ENCODE measurements at places on chromosomes 4 and X.

DNA sequence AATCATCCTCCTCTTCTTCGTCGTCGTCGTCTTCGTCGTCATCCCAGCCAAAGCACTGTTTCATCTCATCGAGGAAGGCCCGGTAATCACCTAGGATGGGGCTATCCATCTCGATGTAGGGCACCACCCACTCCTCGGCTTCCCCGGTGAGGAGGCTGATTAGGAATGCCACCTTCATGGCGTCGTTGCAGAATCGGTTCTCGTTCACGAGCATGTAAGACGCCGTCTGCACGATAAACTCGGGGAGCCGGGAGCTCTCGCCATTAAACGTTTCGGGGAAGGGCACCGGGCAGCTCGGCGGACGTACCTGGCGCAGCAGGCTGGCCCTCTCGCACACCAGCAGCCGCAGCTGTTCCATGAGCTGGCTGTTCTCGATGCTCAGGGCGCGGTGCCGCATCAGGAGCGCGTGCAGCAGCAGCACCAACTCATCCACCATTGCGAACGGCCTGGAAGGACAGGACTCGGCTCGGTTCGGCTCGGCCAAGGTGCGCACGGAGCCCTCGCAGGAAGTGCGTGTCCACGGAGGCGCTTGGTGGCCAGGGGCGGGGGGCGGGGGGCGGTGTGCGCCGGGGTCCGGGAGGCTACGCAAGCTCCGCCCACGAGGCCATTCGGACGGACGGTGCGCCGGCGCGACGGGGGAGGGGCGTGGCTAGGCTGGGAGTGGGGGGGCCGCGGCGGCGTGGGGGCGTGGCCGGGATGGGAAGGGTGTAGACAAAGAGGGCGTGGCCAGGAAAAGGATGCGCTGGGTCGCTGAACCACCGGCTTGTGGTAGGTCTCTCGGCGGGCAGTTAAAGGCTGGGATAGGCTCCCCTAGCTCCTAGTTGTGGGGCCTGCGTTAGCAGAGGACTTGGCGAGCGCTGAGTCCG lies at the start of gene LDOC1:
Gene LDOC1, minus strand, starts transcription at position 544 of the 866 bp plus-strand sequence. Its CDS starts 108 bp downstream, at position 436.
- DNase-seq: no peak

DNA sequence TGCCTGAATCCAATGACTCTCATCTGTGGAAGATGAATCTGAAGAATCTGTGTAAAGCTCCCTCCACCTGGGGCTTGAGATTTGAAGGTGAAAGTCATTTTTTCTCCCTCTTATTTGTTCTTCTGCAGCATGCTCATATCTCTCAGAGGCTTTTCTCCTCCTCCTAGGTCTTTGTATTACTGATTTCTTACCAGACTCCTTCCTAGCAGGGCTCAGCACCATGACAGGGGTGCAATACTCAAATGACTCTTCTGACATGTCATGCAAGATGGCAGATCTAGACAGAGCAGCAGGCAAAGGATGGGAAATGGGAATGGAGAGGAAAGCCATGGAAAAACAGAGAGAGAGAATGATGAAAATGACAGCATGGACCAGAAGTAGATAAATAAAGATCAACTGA lies 118.3 kb downstream of the TMA16 start:
- no peak for DNase-seq

- no peak for DNase-seq
Observed at GRCh38 chrX:14920196-14920595, 47.0 kb downstream of the MOSPD2 start.

DNA sequence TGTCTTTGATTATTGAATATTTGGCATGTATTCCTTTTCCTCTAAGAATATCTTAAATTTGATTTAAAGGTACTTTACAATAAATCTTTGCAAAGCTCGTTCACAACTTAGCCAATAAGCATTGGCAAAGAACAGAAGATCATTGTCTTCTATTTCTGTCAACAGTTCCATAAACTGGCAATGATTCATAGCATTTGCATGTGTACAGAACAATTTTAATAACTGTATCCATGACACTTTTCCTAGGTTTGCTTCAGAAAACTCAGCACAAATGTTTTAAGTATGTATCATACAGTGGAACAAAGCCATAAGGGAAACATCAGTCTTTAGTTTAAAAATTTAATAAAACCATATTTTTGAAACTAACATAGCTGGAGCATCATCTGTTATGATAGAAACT lies 462.7 kb upstream of the RPS6KA3 start:
- DNase-seq: no peak

DNA sequence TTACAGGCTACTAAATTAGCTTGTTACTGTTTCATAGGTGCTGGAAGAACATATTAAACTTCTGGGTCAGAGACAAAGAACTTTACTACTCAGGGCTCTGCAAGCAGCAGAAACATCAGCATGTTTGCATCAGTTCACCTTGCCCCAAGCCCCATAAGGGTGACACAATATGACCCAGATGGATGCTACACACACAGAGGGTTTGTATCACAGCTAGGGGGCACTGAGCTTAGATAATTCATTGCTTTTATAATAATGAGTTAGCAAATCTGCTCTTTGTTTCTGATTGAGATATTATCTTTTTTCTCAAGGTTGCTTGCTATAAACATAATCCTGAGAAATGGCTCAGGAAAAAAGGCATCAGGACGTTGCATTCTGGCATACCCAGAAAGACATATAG lies 4.8 kb upstream of the SYNPO2 start:
- no peak for DNase-seq

DNA sequence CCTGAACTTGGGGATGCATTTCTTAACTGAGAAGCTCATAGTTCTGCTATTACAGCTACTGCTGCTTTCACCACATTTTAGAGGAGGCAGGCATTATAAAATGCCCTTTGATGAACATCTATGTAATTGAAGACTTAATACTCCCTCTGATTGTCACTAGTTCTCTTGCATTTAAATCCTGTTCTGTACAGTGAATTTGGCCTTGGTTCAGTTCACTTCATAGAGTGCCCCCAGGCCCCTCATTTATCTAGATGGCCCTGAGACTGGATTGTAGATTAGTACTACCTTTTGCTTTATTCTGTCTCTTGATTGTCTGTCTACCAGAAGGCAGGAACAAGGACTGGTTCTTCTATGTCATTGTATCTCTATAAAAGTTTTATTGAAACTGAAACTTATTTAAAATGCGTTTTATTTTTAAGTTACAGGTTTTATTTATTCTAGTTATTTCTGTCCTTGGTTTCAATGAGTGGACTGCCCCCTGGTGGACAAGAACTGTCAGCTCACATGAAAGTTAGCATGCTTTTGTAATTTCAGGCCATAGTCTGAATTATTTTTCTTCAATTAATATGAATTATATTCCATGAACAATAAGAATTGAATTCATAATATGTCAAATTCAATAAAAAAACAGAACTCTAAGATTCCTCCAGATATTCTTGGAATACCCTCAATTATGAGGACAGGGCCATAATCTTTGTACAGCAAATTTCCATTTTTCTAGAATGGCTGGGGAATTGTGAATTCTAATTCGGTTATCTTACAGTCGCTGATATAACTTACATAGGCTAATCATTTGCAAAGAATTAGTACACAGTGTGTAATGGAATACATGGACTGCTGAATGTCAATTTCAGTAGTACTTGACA lies 47.2 kb upstream of the TMEM33 start:
- no peak for DNase-seq

DNA sequence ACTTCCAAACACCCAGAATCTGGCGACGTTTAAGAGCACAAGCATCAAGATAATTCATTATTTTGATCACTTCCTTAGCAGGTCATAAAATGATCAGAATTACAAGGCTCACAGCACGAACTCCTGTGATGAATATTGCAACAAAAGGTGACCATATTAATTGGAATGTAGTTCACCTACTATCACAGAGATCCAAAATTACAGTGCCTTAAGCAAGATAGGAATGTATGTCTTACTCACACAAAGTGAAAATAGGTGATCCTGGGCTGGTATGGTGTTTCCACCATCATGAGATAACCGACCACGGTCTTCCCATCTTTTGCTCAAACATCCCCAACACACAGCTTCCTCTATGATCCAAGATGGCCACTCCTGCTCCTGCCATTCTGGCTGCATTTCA lies 131.2 kb downstream of the SCFD2 start:
- DNase-seq: no peak

DNA sequence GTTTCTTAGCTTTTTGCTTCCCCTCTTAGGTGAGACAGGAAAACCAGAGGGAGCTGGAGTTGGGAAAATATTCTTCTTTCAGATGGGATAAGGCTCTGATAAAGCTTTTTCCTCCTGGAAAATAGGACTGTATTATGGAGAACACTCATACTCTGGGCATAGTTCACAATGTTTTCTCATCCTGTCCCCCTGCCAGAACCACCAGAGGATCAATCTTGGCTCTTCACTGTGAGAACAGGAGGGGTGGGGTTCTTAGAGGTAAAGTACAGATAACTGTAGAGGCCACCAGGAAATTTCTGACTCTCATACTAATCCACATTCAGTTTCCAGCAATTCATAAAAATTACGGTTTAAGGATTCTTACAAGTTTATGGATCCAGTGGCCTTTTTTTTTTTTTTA lies 661.8 kb upstream of the MAGEB2 start:
- no peak for DNase-seq

DNA sequence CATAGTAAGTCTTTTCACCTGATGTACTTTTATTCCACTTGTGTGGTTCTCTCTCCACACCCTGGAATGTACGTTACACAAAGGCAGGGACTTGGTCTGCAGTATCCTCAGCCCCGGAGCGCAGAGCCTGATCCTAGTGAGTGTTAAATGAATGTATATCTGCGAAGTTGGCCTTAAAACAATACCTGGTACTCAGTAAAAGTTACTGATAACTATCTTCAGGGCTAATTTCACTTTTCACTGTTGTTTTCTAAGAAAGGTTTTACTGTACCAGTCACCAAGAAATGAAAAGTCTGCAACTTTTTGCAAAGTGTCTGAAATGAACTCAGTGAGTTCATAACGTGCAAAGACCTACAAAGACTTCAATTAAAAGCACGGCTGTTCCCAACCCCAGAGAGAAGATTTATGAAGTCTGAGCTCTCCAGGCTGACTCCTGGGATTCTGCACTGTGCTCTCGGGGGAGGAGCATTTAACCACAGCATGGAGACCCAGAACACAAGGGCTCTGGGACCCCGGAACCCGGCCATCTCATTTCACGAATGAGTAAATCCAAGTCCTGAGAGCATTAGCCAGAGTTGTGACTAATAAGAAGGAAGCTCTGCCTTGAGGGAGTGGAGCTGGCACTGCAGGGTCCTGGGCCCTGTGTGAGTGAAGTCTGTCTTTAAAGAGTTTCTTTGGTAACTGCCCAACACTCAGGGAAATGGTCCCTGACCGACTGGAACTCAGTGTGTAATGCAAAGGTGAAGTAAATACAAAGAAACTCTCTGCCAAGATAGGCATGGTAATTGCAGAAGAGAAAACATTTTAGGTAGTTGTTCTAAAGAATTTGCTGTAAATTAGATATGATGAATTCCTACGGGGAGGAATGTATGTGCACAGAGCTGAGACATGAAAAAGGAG lies 165.8 kb downstream of the NSUN7 start:
- no peak for DNase-seq

DNA sequence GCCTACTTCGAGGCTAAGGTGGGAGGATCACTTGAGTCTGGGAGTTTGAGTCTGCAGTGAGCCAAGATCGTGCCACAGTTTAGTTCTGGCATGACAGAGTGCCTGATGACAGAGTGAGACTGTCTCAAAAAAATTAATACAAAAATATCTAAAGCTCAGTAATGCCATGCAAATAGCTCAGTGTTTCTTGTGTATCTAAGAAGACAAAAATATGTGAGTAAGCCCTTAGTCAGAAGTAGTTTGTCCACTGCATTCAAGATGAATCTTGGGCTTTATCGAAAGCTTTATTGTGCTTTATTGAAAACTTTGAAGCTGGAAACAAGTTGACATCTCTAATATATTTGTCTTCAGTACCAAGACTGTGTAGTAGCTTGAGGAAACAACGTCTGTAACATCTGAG lies 115.9 kb downstream of the GPAT3 start:
- no peak for DNase-seq

GRCh38 chr4:150482581-150482980 lies 99.4 kb upstream of the MAB21L2 start:
- DNase-seq: no peak

GRCh38 chr4:73895201-73896175 lies 26.3 kb downstream of the CXCL1 start:
- no peak for DNase-seq

- DNase-seq: no peak
Observed at GRCh38 chr4:152696764-152697261, 17.0 kb upstream of the TMEM154 start.

DNA sequence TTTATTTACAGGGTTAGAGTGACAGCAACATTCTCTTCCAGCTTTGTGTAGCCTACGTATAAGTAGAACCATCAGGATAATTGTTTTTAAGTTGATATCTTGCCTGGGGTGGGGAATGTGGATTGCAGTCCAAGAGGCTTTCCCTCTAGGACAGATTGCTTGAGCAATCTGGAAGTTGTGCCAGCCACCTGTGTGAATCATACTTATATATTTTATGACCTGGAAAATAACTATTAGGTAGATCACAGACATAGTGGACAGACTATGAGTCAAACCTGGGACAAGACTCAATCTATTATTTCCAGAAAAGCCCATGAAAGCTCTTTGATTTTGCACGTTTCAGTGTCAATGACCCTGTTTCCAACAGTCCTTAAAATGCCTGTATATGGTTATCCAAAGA lies 98.9 kb downstream of the TLL1 start:
- DNase-seq: no peak

DNA sequence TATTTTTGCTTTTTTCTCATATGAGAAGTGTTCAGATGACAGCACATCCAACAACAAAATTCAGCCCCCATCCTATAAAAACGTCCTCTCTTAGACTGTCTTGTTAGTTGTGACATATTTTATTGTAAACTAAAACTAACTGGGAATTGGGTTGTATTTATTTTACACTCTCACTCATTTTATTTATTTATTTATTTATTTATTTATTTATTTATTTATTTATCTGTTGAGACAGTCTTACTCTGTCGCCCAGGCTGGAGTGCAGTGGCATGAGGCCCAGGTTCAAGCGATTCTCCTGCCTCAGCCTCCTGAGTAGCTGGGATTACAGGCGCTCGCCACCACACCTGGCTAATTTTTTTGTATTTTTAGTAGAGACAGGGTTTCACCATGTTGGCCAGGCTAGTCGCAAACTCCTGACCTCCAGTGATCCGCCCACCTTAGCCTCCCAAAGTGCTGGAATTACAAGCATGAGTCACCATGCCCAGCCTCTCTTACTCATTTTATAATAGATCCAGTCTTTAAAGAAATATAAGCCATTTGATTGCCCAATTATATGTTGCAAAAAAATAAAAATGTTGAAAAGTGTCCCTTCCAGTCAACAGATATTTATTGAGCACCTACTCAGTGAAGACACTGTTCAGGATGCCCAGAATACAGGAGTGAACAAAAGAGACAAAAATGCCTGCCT lies 44.6 kb downstream of the PALLD start:
- DNase-seq: no peak
